ENCODE measurements at places on chromosomes 16 and 17. TPM values are rescaled to one million over a fixed set of nuclear protein-coding genes. Genes with fewer than 3 reads are reported as not detected.

DNA sequence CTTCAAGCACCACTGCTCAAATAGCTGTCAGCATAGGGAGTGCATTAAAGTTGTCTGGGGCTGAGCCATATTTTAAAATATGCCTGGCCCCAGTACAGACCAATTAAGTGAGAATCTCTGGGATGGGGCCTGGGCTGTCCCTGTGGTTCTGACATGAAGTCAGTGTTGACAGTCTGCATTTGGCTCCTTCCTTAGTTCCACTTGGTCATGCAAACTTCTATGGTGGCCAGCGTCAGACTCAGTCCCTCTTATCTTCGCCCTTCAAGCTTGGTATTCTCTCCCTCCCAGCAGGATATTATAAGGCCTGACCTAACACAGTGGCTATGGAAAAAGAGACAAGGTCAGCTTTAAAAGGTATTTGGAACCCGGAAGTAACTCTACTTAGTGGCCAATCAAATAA, 177.2 kb downstream of the PMP22 start:
- no peak for DNase-seq

DNA sequence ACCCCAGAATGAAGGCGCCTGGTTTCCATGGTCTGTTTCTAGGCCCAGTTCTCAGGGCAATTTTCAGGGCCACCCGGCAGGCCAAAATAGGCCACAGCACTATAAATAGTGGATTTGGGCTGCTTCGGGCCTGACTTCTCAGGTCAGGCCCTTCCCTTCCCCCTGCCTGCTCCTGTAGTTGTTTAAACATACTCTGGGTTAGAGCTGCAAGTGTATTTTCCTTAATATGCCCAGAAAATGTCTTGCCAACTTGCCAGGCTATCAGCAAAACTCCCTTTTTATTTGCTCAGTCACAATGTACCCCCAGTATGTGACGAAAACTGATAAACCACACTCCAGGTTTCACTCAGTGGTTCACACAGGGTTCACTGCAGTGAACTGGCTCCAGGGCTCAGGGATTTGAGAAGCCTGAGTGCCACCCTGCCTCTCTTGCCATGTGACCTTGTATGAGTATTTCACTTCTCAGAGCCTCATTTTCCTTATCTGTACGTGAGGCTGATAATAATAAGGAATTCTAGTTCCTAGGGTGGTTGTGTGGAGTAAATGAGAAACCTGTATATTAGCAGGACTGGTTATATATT, 76.5 kb downstream of the GPRC5B start:
- no peak for DNase-seq

IRX5 gene
- not detected for total RNA-seq

DNA sequence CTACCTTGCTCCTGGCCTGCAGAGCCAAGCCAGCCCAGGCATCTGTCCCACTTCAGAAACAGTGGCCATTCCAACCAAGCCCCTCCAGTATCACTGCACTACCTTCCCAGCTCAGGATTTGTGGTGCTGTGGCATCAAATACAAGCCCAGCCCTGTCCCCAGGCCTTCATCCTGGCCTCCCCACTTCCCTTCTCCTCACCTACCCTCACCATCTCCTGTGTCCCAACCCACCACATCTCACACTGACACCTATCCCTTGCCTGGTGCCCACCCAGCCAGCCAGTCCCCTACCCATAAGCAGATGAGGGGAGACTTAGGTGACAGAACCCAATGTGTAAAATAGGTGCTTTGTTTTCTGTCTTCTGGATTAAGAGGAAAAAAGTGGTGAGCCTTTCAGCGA, 66.0 kb upstream of the CDH5 start:
- DNase-seq = no peak
